Nephron progenitor cell (in vitro differentiated cells): ENCODE measurements at places on chromosomes 6 and 20.
A peak's percentile ranks its signal among the peaks of the same experiment; 100 is the strongest.

GRCh38 chr6:168885751-168886742 is 367.6 kb downstream of the THBS2 start:
- H3K4me3 ChIP-seq: no peak overlapping the region
- DNase-seq: no peak
- H3K36me3 ChIP-seq: no peaks in the 10 kb centered on the region
- peaks cover 27% of the 10 kb centered on the region for H3K27me3 ChIP-seq
- peaks cover 44% of the 10 kb centered on the region for H3K4me1 ChIP-seq

DNA sequence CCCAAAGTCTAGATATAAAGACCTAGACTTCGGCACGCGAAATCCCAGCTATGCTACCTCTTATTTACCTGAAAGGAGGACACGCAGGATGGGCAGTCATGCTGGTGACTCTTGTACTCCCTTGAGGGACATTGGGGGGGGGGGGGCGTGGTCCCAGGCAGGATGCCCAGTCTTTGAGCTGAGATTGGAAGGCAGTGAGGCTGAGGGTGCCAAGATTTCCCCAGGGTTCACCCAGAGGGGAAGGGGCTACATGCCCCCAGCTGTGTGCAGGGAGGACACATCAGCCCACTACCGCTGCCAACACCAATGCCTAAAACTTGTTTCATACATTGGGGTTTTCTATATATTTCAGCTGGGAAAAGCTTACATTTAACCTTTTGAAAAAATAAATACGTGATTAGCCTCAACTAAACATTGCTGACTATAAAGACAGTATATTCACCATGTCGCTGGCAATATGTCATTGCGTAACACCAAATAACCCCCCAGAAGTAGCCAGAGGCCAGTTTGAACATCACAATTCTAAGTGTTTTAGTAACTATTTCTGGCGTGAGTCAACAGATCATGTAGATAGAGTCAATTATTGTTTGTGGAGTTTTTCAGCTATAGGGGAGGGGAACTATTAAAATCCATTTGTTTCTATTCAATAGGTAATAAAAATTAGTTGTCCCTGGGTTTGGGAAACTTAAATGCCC is 21.6 kb downstream of the MGME1 start:
- no peak overlapping the region for H3K4me3 ChIP-seq
- peaks cover 17% of the 10 kb centered on the region for H3K4me1 ChIP-seq
- H3K36me3 ChIP-seq: peaks cover 39% of the 10 kb centered on the region
- peak overlapping the region; percentile 27 for H3K27ac ChIP-seq
- no peak for DNase-seq
- H3K27me3 ChIP-seq: peaks cover 3% of the 10 kb centered on the region

GRCh38 chr6:106787327-106788196 is 158.2 kb downstream of the QRSL1 start:
- H3K36me3 ChIP-seq: no peaks in the 10 kb centered on the region
- H3K4me3 ChIP-seq: no peak overlapping the region
- no peak for DNase-seq
- no peak overlapping the region for H3K27ac ChIP-seq
- H3K4me1 ChIP-seq: peaks cover 26% of the 10 kb centered on the region

DNA sequence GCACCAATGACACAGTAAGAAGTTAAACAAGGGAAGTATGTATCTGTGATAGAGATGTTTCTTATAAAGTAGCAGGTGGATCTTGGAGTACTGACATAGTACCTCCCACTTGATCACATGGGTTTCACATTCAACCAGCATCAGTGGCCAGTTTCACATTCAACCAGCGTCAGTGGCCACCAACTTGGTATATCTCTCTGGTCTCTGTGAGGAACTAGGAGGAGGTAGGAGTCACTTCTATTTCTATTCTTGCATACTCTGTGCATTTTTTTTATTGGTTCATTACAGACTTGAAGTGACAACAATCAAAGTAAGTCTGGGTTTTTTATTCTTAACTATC is 200.3 kb upstream of the SIM1 start:
- peaks cover 4% of the 10 kb centered on the region for H3K36me3 ChIP-seq
- H3K4me1 ChIP-seq: no peaks in the 10 kb centered on the region
- H3K27me3 ChIP-seq: no peaks in the 10 kb centered on the region
- H3K4me3 ChIP-seq: no peak overlapping the region
- no peak for DNase-seq

- peaks cover 46% of the 10 kb centered on the region for H3K36me3 ChIP-seq
- peak overlapping the region; percentile 90 for H3K27ac ChIP-seq
- peak overlapping the region; percentile 92 for H3K4me3 ChIP-seq
- H3K4me1 ChIP-seq: peaks cover 40% of the 10 kb centered on the region
- DNase-seq: peak; percentile 77
Measured at GRCh38 chr6:57221191-57221935, 744 bp downstream of the RAB23 start.

- no peak overlapping the region for H3K4me3 ChIP-seq
- peak overlapping the region; percentile 86 for H3K27ac ChIP-seq
- H3K4me1 ChIP-seq: peaks cover 23% of the 10 kb centered on the region
- no peaks in the 10 kb centered on the region for H3K27me3 ChIP-seq
- no peaks in the 10 kb centered on the region for H3K36me3 ChIP-seq
Measured at GRCh38 chr20:50701041-50701963, 10.0 kb upstream of the RIPOR3 start.

DNA sequence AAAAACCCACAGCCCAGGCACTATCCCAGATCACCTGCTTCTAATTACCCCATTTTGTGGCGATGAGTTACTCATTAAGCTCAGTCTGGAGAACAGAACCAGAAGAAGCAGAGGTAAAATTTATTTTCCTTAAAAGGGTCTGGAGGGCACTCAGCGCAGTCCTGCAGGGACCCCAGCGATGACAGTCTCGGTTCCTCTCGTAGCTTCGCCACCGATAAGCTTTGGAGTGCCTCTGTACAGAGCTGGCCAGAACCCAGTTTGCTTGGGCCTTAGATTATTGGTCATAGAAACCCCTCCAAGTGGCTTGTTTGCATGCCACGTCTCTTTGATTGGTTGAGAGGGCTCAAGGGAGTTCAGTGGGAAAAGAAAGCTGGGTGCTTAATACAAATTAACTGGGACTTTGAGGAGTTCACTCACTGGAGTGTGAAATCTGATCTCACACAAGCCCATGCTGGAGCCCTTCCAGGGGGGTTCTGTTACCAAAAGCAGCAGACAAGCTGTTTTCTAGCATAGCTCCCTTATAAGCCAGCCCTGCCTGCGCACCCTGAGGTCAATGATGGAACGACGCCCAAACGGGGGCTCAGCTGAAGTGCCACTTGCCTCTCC is 158.5 kb upstream of the ARID1B start:
- H3K4me3 ChIP-seq: no peak overlapping the region
- peak; percentile 40 for DNase-seq
- H3K4me1 ChIP-seq: peaks cover 46% of the 10 kb centered on the region
- H3K27me3 ChIP-seq: no peaks in the 10 kb centered on the region
- H3K36me3 ChIP-seq: peaks cover 9% of the 10 kb centered on the region

GRCh38 chr6:43011207-43011606 is 2.5 kb downstream of the MEA1 start:
- peaks cover 22% of the 10 kb centered on the region for H3K36me3 ChIP-seq
- peaks cover 50% of the 10 kb centered on the region for H3K4me1 ChIP-seq
- no peaks in the 10 kb centered on the region for H3K27me3 ChIP-seq
- no peak for DNase-seq
- peak overlapping the region; percentile 29 for H3K4me3 ChIP-seq
- no peak overlapping the region for H3K27ac ChIP-seq

- peaks cover 5% of the 10 kb centered on the region for H3K36me3 ChIP-seq
- H3K27ac ChIP-seq: no peak overlapping the region
- no peaks in the 10 kb centered on the region for H3K27me3 ChIP-seq
- peaks cover 25% of the 10 kb centered on the region for H3K4me1 ChIP-seq
- no peak for DNase-seq
Measured at GRCh38 chr6:11685481-11686093, 93.0 kb downstream of the ADTRP start.

DNA sequence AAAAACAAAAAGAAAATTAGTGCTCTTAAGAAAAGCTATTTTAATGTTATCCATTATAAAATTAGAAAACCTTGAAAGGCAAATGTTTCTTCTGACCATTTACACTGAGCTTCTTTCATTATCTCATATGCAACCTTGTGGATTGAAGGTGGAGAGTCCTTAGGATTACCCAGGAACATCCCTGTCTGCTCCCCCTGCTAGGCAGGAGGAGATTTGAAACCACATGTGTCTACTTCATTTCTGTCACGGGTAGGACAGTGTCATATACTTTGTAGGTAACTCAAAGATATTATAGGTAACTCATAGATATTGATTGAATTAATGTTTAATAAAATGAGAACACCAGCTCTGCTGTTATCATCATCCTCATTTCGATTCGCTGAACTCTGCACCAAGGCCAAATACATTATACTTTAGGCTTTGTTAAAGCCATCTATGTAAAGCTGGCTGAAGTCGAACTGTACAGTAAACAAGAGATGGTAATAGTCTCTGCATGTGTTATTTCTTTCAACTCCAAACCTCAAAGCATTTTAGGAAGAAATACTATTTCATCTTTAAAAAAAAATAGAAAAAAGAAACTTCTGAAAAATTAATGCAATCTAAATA is 49.5 kb downstream of the HDAC2 start:
- H3K27me3 ChIP-seq: peaks cover 4% of the 10 kb centered on the region
- no peaks in the 10 kb centered on the region for H3K36me3 ChIP-seq
- H3K4me3 ChIP-seq: no peak overlapping the region
- H3K27ac ChIP-seq: no peak overlapping the region
- H3K4me1 ChIP-seq: peaks cover 9% of the 10 kb centered on the region

GRCh38 chr6:42454428-42454791 is 2.7 kb upstream of the TRERF1 start:
- H3K4me1 ChIP-seq: peaks cover 31% of the 10 kb centered on the region
- peak overlapping the region; percentile 81 for H3K4me3 ChIP-seq
- no peak overlapping the region for H3K27ac ChIP-seq
- no peaks in the 10 kb centered on the region for H3K36me3 ChIP-seq
- H3K27me3 ChIP-seq: peaks cover 76% of the 10 kb centered on the region

DNA sequence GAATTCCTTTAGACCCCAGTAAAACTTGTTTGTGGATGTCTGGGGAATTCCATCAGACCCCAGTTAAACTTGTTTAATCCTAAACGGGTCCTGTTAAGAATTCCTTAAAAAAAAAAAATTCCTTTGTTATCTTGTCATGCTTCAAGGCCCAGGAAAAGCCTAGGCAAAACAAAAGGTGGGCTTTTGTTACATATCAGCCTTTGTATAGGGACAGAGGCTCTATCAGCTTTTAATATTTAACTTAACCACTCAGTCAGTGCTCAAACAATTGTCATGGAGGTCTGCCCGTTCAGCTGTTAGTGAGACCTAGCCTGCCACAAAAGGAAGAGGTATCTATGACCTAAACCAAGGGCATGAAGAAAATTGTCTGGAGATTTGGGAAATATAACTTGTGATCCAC is 53.1 kb downstream of the SLC22A1 start:
- peaks cover 35% of the 10 kb centered on the region for H3K4me1 ChIP-seq
- H3K36me3 ChIP-seq: no peaks in the 10 kb centered on the region
- DNase-seq: no peak
- H3K27ac ChIP-seq: no peak overlapping the region
- no peak overlapping the region for H3K4me3 ChIP-seq

DNA sequence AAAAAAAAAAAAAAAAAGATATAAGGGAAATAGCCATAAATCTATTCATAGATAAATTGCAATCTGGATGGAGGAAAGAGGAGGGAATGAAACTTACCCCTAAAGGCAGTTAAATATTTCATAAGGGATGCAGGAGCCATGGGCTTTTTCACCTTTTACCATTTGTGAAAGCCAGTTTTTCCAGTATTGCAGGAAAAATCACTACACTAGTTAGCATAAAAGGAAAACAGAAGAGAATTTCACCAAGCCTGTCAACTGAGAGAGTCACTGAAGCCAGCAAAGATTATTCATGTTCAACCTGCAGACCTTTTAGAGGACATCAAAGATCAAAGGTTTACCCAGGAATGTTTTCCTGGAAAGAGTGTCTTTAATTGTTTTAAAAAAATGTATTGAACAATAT is 969.7 kb downstream of the KIF16B start:
- H3K27me3 ChIP-seq: no peaks in the 10 kb centered on the region
- no peak for DNase-seq
- no peaks in the 10 kb centered on the region for H3K4me1 ChIP-seq
- H3K4me3 ChIP-seq: no peak overlapping the region
- no peak overlapping the region for H3K27ac ChIP-seq
- H3K36me3 ChIP-seq: no peaks in the 10 kb centered on the region

DNA sequence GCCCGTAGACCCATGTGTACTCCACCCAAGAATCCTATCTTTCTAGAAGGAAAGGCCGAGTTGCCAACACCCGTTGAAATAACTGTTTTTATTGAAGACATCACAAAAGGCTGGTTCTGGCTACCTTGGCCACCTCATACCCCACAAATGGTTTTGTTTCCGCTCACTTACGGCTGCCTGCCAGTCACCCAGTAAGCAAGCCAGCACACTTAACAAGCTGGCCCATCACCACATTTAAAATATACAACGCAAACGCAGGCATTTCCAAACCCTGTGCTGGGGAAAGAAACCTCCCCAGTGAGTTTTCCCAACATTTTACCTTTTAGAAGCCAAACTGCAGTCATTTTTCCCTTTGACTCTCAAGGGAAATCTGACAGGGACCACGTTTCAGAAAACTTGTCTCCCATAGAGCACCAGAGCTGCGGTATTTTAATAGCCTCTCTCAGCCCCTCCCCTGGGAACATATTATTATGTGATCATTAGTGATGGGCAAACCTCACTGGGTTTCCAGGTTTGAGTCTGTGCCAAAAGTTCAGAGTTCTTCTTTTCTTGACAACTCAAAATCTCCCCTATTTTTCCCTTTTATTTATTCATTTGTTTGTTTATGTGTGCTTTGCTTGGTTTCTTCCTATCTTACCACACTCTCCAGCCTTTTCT is 36.7 kb upstream of the BMP2 start:
- no peak overlapping the region for H3K27ac ChIP-seq
- no peak overlapping the region for H3K4me3 ChIP-seq
- no peak for DNase-seq
- H3K27me3 ChIP-seq: peaks cover 6% of the 10 kb centered on the region

- no peak overlapping the region for H3K4me3 ChIP-seq
- H3K27ac ChIP-seq: no peak overlapping the region
- peaks cover 34% of the 10 kb centered on the region for H3K4me1 ChIP-seq
- H3K36me3 ChIP-seq: peaks cover 31% of the 10 kb centered on the region
Measured at GRCh38 chr6:111486921-111487320, 3.9 kb upstream of the REV3L start.
